Activated CD8-positive, alpha-beta memory T cell treated with anti-CD3 and anti-CD28 coated beads for 48 hours (primary cell): ENCODE measurements at places on chromosomes 5 and 9.
A peak's percentile ranks its signal among the peaks of the same experiment; 100 is the strongest.

DNA sequence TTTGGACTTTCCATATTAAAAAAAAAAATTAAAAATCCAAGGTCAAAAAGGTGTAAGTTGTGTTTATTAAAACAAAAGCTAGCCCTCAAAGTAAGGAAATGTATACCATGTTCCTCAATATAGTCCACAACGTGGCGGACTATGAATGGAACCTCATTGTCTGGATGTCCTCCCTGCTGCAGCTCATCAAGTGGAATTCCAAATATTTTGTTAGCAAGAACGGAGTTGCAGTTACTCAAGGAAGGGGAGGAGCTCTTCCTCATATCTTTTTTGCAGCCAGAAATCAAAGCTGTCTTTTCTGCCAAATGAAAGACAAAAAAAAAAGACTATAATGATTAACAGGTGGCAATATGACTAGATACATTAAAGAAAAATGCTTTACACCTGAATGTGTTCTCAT is 14.0 kb downstream of the FAM13B start:
- DNase-seq = no peak

DNA sequence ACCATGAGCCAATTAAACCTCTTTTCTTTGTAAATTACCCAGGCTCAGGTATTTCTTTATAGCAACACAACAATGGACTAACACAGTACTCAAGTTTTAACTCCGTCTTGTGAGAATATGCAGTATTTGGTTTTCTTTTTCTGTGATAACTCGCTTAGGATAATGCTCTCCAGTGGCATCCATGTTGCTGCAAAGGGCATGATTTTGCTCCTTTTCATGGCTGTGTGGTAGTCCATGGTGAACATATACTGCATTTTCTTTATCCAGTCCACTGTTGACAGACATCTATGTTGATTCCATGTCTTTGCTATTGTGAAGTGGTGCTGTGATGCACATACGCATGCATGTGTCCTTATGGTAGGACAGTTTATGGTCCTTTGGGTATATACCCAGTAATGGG is 10.9 kb downstream of the VPS13A start:
- no peak for DNase-seq

DNA sequence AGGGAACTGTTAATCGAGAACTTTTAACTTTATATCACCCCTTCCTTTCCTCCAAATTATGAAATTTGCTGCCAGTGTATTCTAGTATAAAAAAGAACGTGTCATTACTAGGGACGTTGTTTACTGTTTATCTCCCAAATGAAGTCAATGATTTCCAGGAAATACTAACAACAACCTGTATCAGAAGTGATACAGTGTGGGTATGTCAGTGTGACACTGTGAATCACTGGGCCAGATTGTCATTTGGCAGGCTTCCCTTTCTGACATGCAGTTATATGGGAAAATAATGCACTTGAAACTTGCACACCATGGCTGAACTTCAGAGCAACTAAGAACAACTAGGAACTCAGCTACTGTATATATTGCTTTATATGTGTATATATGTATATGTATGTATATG is 12.6 kb downstream of the ZNF462 start:
- no peak for DNase-seq

DNA sequence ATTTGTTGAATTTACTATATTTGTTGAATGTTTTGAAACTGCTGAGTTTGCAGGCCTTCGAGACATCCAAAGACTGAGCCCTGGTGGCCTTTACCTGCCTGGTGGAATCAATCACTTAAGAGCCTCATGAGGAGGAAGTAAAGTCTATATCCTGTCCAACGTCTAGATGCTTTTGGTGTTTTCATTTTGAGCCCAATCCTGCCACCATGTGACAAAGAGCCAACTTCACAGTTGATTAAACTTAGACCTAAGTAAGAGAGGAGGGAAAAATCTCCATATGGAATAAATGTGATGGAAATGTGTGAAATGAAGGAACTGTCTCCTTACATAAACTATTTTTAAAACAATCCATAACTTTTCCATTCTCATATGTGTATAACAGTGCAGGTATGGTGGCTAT is 220.1 kb downstream of the PRR16 start:
- no peak for DNase-seq

DNA sequence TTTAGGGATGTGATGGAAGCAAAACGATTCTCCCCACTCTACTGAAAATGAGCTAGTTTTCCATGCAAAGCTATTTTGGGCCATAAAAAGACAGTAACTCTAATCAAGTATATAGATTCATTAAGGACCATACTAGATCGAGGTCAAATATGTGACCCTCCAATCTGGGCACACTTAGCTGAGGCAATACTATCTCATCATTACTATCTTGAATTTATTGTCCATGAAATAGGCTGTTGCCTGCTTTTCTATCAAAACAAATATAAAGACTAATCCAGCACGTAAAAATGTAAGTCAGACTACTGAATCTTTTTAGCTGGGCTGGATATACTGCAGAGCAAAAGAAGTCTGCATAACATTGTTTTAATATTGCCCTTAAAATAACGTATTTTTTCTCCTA is 943.1 kb downstream of the NR2F1-AS1 start:
- no peak for DNase-seq

- DNase-seq = no peak
These were observed 3.8 kb downstream of the SELENOP start for GRCh38 chr5:42807722-42808447.

GRCh38 chr9:35107297-35108290 is 4.7 kb upstream of the STOML2 start:
- DNase-seq = no peak

- DNase-seq = no peak
These were observed 15.0 kb upstream of the SCGB3A1 start for GRCh38 chr5:180606215-180606785.

DNA sequence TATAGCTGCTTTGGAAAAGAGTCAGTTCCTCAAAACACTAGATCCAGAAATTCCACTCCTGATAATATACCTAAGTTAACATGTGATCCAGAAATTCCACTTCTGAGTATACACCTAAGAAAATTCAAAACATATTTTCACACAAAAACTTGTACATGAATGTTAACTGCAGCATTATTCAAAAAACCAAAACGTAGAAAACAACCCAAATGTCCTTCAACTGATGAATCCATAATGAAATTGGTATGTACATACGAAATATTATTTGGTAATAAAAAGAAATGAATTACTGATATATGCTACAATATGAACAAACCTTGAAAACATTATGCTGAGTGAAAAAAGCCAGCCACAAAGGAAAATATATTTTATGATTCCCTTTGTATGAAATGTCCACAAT is 16.5 kb upstream of the AFF4 start:
- no peak for DNase-seq

DNA sequence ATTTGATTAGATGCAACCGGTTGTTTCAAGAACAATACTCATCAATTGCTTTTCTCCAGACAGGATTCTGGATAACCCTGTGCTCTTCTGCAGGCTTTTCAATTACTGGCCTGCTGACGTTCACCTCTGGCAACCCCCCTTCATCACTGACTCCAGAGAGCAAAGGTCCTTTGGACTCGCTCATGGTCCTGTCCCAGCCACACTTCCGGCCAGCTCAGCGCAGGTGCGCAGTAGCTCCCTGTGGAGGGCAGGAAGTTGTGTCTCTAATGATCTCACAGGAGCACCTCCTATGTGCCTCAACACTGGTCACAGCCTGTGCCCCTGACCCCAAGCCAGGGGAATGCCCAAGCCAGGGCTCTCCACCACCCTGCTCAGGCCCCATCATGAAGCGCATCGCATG is 44.0 kb downstream of the OLFM1 start:
- no peak for DNase-seq

DNA sequence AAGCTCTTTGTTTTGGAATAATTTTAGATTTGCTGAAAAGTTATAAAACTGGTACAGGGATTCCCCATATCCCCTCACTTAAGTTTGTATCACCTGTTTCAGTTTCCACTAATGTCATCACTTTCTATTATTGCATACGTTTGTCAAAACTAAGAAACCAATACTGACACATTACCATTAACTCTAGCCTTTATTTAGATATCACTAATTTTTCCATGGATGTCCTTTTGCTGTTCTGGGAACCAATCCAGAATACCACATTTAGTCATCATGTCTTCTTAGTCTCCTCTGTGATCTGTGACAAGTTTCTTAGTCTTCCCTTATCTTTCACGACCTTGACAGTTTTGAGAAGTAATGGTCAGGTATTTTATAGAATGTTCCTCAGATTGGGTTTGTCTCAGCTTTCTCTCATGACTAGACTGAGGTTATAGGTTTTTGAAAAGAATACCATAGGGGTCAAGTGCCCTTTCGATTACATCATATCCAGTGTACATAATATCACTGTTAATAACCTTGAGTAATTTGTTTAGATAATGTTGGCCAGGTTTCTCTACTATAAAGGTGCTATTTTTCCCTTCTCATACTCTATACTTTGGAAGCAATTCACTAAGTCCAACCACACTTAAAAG is 51.9 kb upstream of the NMUR2 start:
- DNase-seq = no peak

- no peak for DNase-seq
These were observed 10.0 kb downstream of the NAIF1 start for GRCh38 chr9:128056887-128057723.

- no peak for DNase-seq
These were observed 14.7 kb upstream of the CCIN start for GRCh38 chr9:36154331-36154952.

GRCh38 chr9:101014566-101014965 is 14.0 kb upstream of the PLPPR1 start:
- DNase-seq = no peak

GRCh38 chr9:113160571-113160970 is 9.8 kb downstream of the SLC31A2 start:
- DNase-seq = no peak

DNA sequence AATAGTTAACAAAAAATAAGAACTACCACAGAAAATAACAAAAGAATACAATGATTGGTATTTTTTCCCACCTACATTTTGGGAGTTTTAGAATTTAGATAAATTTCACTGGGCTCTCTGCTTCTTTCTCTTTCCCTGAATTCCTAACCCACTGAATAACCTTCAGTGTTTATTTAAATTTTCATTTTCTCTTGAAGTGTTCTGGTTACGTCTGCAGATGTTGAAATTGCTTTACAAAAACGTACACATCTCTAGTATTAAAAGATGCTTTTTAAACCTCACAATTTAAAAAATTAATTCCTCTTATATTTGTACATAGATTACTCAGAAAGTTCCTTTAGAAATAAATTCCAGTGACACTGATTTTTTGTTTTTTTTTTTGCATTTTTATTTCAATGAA is 158.7 kb upstream of the TUT7 start:
- DNase-seq = no peak

- no peak for DNase-seq
These were observed 70.0 kb upstream of the CDH10 start for GRCh38 chr5:24714746-24715145.

DNA sequence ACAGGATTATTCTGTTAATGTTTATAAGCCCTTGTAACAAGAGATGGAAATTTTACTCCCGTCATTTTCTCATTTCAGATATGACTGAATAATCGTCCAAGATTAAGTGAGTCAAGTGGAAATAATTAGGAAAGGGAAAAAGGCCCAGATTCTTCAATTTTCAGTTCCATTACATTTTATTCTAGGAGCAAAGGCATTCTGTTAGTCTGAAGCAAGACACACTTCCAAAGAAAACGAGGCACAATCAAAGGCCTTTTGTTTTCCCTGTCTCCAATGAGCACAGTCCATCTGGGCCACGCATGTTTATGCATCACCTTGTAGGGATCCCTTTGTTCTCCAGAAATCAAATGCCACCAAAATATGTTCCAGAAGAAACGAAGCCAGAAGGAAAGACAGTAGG is 382.9 kb upstream of the RFX3 start:
- DNase-seq = no peak

- no peak for DNase-seq
These were observed 115.2 kb upstream of the RAPGEF1 start for GRCh38 chr9:131854896-131855613.

GRCh38 chr9:20557890-20558565 is 64.3 kb downstream of the MLLT3 start:
- DNase-seq = no peak

- no peak for DNase-seq
These were observed 221.2 kb downstream of the MEF2C start for GRCh38 chr5:88661806-88662207.

- DNase-seq = peak; percentile 71
These were observed 85.2 kb upstream of the ZBTB43 start for GRCh38 chr9:126719618-126720031.

DNA sequence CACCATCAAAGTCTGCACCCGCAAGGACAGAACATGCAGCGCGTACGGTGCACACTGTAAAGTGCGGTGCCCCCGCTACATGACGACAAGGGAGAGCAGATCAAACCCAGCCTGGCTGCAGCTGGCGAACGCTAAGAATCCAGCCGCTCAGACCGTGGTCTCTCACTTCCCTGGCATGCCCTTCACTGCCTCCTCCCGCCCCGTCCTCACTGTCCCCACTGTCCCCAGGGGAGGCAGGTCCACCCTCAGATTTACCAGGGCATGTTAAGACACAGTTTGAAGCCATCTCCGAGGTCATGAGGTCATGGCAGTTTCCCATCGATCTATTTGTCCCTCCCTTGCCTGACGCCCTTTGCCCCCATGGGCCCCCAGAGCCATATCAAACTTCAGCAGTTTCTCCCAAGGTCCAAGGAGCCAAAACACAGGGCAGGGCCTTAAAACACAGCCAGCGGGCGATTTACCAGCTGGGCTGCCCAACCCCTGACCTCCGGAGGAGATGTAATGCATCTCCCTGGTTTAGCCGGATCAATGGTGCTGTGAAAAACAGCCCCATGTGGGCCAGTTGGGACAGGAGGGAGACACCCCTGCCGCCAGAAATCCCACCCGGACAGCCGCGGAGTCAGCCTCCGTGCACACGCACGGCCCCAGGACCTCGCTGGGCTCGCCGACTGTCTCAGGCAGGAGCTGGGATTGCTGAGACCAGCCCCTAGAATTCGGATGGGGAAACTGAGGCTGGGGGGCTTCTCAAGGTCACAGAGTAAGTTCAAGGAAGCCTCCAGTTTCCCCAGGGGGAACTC is 52.3 kb upstream of the FUBP3 start:
- DNase-seq = no peak

- no peak for DNase-seq
These were observed 40.2 kb downstream of the CERT1 start for GRCh38 chr5:75471193-75471592.

GRCh38 chr9:127983847-127984289 is 3.1 kb upstream of the EEIG1 start:
- no peak for DNase-seq

GRCh38 chr9:132447902-132448301 is 37.9 kb downstream of the CFAP77 start:
- no peak for DNase-seq

- DNase-seq = no peak
These were observed 132.8 kb downstream of the MACROH2A1 start for GRCh38 chr5:135266303-135266635.

DNA sequence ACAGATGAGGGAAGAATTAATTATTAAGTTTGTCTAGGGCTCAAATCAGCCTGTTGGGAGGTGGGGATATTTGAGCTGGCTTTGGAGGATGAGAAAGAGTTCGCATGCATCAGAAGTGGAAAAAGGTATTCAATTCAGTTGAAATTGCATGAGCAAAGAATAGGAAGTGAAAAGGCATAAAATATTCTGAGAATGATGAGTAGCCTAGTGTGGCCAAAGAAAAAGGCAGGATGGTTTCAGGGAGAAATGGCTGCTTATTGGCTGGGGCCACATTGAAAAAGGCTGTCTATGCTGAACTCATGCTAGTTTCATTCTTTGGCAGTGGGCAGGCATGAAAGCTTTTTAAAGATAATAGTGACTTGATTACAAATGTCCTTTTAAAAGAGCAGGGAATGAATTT is 235.4 kb upstream of the RIOK2 start:
- no peak for DNase-seq

- no peak for DNase-seq
These were observed 271.2 kb downstream of the EDIL3 start for GRCh38 chr5:84113246-84114105.
